ENCODE measurements at places on chromosomes 16 and 17.
A peak's percentile ranks its signal among the peaks of the same experiment; 100 is the strongest.

DNA sequence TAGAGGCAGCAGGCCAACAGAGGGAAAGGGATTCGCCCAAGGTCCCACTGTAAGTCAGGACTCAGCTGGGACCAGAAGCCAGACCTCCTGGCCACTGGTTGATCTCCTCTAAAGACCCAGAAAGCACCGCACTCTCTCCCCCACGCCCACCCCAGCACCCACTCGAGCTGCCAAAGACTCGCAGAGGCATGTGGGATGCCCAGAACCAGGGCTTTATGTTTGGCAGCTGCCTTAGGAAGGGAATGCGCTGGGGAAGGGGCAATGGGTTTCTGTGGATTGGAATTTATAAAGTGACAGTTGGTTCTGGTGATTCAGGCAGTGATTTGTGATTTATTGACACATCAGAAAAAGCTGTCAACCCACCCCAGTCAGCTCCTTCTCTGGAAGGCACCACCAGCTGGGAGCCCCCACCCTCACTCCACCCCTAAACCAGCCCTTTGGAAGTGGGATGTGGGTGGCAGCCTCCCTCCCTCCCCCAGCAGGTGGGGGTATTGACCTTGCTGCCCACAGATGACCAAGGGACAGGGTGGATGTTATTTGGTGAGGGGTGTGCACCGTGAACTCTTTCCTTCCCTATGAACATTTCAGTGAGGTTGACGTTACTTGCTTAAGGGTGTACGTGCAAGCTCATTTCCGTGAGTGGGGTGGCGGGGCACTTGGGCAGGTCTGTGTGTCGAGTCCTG is 76.6 kb upstream of the DNAJA2 start:
- DNase-seq: no peak

DNA sequence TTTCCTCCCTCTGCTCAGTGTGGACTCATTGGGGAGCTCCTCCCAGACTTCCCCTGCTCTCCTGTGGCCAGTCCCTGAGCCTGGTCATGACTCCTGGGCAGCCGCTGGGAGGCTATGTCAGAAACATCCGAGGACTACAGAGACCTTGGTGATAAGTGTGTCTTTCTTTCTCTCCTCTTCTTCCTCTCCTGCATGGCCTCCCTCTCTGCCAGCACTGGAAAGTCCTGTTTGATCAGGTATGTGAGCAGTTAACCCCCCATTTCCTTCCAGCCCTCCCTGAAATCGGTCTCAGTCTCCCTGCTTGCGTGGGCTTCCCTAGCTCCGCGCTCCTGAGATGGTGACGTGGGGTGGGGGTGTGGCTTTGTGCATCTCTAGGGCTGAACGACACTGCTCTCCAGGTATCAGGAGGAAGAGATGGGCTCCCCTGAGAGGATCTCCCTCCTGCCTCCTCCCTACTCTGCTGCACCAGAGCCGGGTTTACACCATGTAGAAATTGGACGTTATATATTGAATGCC is 2.1 kb downstream of the RHBDL3 start:
- no peak for DNase-seq

DNA sequence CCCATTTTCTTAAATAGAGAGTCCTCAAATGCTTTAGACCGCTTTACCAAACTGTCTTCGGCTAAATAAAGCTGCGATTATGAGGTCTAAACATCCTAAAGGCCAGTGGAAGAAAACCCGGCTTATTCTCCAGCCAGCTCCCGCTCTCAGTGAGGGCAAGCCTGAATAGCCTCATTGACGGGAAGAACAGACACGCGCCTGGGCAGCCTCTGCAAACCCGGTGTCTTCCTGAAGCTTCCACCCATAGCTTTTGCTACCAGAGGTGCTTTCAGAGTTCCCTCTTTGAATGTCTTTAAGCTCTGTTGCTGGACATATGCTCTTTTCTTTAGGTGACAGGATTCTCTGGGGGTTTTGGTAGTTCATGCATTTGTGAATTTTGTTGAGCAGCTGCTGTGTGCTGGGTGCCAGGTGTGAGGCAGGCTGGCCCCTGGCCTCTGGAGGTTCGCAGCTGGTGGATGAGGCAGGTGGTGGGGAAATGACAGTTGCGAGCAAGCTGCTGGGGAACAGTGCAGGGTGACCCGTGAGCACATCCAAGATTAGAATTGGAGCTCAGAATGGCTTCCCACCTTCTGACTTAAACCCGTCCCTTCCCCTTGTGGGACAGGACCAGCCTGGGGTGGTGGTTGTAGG is 44.7 kb downstream of the CRISPLD2 start:
- DNase-seq: no peak

DNA sequence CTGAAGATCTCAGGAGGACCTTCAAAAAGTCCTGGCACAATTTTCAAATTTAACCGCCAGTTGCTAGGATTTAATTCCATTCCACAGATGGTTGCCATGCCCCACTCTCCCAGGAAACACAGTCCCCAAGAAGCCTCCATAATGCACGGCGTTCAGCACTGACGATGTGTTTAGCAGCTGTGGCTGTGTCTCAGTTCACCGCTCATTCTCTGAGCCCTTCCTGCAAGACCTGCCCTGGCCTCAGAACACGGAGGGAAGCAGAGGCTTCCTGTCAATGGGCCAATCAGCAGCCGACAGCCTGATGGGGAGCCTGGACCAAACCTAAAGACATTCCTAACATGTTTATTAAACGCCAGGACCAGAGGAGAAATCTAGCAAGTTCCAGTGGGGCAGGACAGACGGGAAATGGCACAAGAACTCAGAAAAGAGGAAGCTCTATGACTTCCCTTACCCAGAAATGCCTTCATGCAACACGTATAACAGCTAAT is 4.9 kb downstream of the MYLK3 start:
- DNase-seq: peak; percentile 69

GRCh38 chr16:47278306-47278970 is 134.7 kb upstream of the NETO2 start:
- no peak for DNase-seq

DNA sequence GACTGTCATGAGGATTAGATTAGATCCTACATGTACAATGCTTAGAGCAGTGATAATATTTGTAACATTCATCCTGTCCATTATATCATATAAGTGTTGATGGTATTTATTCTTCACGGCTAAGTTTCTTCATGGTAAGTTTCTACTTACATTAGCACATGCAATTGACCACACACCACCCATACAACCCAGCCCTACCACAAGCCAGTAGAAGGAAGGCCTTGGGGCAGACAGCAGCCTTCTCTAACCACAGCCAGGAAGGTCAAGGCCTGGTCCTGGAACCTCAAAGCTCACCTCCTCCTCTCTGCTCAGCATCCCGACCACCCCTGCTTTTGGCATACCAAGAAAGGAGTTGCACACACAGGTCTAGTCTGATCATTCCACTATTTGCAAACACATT is 245.2 kb upstream of the SDK2 start:
- DNase-seq: no peak

DNA sequence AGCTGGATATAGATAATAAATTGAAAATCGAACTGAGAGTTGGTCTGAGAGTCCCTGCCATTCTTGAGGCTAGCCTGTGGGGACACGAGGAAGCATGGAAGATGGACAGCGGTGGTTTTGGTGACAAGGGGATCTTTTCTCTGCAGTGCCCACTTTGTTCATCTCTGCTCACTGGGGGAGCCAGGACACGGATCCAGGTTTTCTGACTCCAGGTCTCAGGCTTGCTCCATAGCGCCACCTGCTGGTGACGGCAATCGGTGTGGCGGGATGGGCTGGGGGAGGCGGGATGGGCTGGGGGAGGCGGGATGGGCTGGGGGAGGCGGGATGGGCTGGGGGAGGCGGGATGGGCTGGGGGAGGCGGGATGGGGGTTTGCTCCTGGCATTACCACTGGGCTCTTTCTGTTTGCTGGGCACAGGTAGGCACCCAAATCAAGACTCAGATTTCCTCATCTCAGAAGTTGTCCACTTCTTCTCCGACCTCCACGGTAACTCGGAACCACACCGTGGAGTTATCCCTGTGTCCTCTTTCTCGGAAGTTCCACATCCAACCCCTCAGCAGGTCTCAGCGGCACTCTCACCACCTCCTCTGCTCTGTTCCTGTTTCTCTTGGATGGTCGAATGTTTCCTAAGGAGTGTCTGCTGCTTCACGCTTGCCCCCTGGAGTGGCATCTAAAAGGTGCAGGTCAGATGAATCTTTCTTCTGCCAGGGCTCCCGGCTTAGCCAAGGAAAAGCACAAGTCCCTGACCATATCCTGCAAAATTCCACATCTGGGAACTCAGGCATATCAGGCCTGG is 142.4 kb downstream of the CYLD start:
- DNase-seq: peak; percentile 16

DNA sequence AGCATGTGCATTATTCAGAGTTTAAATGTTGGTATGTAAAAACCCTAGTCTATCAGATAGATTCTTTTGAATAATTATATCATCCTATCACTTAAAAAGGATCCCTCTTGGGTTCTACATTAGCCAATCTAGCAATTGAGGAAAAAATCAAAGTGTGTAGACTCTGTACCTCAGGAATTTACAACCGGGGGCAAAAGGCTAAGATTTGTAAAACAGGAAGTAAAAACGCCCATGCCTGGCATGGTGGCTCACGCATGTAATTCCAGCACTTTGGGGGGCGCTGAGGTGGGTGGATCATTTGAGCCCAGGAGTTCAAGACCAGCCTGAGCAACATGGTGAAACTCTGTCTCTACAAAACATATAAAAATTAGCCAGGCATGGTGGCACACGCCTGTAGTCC is 58.6 kb downstream of the SLC6A4 start:
- DNase-seq: no peak

DNA sequence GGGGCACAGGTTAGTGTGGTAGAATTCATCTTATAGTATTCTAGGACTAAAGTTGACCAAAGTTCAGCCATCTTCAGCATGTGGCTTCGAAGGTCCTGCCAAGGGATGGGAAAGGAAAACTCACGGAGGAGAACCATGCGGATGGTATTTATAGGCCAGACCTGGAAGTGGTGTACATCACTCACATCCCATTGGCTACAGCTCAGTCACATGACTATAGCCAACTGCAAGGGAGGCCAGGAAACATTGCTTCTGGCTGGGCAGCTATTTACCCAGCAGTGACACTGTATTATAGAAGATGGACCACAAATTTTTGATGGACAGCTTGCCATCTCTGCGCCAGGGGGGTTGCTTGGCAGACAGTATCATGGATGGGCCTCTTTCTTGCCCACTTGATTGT is 35.7 kb upstream of the COQ7 start:
- DNase-seq: no peak

DNA sequence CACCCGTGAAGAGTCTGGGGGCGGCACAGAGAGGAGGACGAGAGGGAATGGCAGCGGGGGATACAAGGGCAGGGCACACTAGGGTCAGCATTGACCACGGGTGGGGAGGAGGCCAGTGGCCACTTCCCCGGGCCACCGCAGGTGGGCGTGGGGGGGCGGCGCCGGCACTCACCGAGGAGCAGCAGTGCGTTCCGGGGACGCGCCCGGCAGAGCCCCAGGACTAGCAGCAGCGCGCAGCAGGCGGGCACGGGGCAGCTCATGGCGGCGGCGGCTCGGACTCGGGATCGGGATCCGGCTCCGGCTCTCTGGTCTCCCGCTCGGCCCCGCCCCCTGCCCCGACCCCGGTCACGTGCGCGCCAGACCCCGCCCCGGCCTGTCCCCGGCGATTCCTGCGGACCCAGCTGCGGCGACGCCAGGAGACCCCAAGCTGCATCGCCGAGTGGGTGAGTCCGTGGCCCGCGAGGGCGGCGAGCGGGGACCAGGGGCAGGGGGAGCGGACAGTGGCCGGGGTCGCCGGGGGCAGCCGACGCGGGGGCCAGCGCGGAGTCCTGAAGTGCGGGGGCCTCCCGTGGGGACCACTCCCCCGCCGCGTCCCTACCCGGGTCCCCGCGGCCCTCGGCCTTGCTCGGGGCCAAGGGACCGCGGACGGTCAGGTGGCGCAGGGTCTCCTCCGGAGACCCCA is at the start of the genes SGSH and SLC26A11:
SGSH (minus strand) TSS at position 280 of the 682 bp plus-strand sequence; CDS start at position 260, 20 bp downstream.
SLC26A11 (plus strand) TSS at position 374 of the 682 bp plus-strand sequence. CDS start 1,134 bp downstream, outside the sequence.
- peak; percentile 73 for DNase-seq

GRCh38 chr17:79920751-79921410 is 81.6 kb upstream of the CBX4 start:
- no peak for DNase-seq

DNA sequence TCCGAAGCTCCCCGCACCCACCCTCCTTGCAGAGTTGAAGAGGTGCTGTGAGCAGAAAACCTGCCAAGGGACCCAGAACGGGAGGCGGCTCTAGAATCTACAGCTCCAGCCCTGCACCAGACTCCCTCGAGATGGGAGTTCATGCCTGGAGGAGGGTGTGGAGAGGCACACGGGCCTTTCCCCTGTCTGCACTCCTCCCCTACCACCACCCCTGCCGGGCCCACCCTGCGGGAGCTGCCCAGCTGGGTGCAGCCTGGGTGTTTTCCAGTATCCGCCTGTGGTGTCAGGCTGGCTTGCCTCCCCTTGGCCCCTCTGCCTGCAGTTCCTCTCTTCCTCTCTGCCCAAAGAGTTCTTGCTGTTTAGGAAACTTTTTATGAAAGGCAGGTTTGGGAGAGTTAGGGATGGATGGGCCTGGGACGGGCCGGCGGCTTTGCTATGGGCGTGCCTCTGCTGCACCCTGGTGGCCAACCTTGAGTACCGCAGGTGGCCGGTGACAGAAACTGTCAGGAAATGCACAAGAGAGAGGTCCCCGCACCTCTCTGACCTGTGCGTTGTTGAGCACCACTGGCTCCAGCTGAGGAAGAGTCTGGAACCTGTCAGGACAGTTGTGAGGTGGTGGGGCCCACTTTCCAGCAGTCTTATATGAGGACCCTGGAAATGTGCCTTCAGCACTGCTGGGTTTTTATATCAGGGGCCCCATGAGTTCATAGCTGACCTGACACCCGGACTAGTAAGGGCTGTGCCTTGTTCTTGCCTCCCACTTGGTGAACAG is 354.1 kb downstream of the SEC14L1 start:
- DNase-seq: peak; percentile 79

- no peak for DNase-seq
Observed at GRCh38 chr17:75386430-75386829, 19.0 kb downstream of the GRB2 start.

Measured in GM12865 (cell line).